ENCODE measurements at places on chromosomes 5 and 9.

DNA sequence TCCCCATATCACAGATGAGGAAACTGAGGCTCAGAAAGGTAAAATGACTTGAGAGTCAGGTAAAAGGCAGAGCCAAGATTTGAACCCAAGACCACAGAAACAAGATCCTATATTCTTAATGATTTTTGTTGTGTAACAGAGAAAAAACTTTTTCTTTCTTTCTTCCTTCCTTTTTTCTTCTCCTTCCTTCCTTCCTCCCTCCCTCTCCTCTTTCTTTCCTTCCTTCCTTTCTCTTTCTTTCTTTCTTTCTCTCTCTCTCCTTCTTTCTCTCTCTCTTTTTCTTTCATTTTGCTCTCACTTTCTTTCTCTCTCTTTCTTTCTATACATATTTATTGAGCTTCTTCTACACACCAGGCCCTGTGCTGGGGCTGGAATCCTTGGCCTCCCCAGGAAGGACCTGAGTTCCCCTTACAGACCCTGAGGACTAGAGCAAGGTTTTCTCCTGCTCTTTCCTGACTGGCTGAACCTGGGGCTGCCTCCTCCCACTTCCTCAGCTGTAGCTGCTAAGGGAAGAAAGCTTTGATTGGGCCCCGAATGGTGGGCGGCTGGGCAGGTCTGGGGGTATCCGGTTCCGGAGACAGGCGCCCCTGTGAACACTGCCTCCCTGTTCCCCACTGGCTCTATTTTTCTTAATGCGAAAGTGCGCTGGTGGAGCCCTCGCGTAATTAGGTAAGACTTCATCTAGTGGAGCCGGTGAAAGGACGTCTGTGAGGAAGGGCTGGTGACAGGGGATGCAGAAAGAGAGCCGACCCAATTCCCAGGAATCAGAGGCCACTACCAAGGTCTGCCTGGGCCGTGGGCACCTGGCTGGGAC is 27.4 kb upstream of the KIF12 start:
- no peak for DNase-seq

DNA sequence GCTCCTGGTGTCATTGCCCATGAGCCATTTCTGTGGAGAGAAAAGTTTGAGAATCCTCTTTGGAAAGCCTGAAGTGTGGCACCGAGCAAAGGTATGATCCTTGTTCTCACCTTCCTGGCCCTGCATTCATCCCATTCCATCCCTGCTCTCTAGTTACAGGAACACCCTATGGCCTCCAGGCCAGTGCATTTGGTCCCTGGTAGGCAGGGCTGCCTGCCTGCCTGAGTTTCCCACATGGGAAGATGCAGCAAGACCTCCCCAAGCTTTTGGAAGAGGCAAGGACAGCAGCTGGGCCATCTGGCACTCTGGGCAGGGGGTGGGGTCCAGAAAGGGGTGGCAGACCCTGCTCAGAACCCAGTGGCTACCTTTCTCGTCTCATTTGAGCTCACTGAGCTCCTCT is 24.5 kb downstream of the IGIP start:
- DNase-seq = no peak

DNA sequence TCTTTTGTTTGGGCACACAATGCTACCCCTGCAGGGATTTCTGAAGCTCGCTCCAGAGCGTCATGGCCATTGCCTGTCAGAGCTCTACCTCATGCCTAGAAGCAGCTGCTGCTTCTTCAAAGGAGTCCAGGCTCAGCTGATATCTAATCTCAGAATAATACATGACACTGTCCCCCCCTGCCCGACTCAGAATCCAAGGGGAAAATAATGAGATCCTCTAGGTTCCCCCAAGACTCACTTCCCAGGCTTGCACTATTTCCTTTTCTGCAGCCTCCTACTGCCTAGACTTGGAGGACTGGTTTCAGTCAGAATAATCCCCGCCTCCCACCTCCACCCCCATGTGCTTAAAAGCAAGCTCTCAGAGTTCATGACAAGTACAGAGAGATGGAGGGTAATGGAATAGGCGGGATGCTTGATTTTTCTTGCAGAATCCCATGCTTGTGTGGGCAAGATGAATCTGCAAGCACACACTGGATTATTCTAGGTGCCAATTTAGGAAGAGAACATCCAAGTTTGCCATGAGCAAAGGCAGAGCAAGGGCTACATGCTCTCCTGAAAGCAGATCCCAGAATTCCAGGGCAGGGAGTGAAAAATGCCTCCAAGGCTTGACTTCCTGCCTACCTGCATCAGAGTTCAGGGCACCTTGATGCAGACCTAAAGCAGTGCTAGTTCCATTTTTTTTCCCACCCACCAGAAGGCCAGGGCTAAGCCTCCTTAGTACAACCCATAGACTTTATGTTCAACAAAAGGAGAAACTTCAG is 97.4 kb upstream of the IFNK start:
- DNase-seq = no peak

- DNase-seq = peak; percentile 68
These were observed 26.2 kb downstream of the TCF7 start for GRCh38 chr5:134140530-134141201.

GRCh38 chr9:38694676-38695075 is 25.3 kb downstream of the FAM240B start:
- DNase-seq = no peak

DNA sequence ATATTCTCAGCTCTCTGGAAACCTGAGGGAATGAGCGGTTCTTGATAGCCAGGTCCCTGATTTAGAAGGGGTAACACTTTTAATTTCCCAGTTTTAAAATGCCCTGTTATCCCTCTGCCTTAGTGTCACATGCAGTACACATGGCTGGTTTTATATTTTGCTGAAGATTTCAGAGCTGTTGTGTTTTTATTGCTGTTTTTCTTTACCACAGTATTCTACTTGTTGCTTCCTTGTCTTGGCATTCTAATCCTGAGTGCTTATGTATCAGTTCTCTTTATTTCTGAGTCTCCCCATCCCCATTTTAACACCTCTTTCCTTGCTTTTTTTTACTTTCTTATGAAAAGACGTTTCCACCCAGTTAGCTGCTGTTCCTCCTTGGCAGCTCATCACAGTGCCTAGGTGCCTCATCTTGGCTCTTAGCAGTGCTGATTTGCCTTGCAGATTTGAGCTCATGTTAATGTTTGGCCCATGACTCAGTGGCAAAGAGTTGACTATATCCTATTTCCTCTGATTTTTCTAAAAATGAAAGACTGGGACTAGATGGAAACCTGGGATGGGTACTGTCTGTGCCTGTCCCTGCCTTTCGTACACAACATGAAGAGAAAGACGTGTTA is 3.7 kb downstream of the MTRR start:
- DNase-seq = no peak

DNA sequence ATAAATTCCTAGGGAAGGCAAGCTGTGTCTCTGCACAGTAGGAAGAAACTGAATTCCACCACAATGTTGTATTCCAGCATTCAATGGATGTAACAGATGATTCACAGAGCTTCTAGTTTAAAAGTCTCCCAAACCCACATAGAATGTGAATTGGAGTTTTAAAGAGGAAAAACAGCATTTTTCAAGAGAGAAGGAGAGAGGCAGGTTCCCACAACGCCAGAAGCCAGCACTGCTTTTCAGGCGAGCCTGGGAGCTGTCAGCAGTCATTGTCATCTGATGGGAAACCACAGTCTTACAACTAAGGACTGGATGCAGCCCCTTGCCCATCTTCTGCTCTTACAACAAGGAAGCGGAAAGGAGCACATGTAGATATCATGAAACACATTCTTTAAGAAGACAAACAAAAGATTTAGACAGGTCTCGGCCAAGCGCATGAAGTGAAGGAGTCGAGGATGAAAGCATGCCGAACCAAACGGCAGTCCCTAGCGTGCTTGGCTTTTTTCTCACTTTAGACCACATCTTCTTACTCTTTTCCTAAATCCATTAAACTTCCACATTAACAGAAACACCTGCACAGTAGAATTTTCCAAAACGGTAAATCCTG is 638 bp downstream of the DIRAS2 start:
- DNase-seq = no peak

DNA sequence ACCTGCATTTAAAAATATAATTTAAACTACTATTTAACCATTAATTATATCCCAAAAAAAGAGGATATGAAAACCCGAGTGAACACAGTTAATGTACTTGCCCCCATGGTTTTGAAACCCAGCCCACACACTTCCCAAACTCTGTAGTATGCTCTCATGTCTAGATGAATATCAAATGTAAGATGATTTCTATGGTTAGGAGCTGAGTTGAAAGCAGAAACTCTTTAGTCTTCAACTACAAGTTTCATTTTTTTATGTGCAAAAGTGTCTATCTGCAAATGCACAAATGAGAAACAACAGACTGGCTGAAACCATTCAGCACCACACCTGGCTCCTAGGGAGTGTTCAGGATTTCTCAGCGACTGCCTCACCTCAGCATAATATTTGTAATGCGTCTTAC is 183.3 kb downstream of the SEMA5A start:
- no peak for DNase-seq

DNA sequence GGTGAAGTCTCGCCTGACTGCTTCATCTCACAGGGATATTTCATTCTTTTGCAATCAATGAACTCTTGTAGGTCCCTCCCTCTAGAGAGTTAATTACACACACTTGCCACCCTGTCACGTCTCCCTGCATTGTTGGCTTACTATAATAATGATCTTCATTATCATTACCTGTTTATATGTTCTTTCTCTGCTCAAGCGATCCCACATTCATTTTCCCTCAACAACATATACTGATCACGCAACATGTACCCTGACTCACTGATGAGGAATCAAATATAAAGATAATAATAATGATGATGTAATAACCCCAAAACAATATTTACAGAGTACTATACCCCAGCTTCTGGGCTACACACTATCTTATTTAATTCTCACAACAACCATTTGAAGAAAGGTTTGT is 88.5 kb downstream of the FEM1C start:
- DNase-seq = no peak

- no peak for DNase-seq
These were observed 30.0 kb upstream of the ADRA1B start for GRCh38 chr5:159886296-159886695.

GRCh38 chr5:17224858-17225511 is 7.6 kb downstream of the BASP1 start:
- DNase-seq = no peak

DNA sequence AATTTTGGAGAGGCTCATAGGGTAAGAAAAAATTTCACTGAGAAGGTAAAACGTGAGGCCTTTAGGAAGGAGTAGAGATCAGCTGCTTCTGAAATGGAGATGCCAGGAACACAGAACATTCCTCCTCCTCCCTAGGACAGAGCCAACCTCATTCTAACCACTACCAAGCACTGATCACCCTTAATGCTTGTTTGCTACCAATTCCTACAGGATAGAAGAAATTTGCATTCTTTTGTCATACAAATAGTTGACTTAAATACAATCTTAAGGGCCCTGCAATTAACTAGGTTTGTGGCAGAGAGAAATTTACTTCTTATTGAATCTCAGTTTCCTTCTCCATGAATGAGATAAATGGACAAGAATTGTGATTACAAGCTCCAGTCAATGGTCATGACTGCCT is 780.2 kb upstream of the WWC1 start:
- no peak for DNase-seq

GRCh38 chr5:171149333-171149732 is 159.7 kb upstream of the TLX3 start:
- no peak for DNase-seq

- DNase-seq = no peak
These were observed 2.0 kb upstream of the RNU6ATAC start for GRCh38 chr9:134166374-134166773.

DNA sequence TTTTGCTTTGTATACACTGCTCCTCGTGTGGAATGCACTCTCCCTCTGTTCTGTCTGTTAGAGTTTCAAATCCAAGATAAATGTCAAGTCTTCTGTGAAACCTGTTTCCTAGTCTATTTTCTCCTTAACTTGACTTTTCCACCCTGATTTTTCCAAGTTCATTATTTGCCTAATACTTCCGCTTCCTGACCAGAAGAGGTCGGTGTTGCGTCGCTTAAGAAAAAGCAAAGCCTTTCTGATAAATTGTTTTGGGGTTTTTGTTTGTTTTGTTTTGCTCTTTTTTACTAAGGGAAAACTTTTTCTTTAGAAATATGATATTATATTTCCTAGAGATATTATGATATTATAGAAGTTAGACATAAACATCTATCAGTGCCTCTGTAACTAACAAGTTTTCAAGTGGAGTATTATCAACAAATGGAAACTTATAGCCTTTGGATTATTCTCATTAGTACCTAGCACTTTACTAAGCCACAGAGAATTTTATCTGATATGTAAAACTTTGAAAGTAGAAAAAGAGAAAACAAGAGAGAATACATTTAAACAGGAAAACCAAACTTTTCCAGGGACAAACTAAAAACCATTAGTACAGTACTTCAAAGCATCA is 55.8 kb downstream of the PHAX start:
- DNase-seq = peak; percentile 38

- no peak for DNase-seq
These were observed 128.7 kb downstream of the SPOCK1 start for GRCh38 chr5:137370096-137371071.

DNA sequence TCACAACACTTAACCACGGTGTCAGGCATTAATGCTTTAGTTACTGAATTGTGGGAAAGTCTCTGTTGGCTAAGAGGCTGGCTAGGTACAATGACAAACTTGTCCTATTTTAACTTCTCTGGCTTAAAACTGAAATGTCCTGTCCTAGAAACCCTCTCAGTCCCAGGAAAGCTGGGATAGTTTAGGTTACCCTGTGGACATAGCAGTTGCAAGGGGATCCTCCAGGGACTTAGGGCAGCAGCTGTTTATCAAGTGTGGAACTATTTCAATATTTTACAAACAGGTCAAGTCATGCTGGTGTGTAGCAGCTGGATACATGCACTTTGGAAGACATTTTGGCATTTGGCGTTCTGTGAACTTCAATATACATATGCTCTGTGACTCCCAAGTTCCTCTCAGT is 95.0 kb upstream of the ARRDC3 start:
- DNase-seq = no peak

DNA sequence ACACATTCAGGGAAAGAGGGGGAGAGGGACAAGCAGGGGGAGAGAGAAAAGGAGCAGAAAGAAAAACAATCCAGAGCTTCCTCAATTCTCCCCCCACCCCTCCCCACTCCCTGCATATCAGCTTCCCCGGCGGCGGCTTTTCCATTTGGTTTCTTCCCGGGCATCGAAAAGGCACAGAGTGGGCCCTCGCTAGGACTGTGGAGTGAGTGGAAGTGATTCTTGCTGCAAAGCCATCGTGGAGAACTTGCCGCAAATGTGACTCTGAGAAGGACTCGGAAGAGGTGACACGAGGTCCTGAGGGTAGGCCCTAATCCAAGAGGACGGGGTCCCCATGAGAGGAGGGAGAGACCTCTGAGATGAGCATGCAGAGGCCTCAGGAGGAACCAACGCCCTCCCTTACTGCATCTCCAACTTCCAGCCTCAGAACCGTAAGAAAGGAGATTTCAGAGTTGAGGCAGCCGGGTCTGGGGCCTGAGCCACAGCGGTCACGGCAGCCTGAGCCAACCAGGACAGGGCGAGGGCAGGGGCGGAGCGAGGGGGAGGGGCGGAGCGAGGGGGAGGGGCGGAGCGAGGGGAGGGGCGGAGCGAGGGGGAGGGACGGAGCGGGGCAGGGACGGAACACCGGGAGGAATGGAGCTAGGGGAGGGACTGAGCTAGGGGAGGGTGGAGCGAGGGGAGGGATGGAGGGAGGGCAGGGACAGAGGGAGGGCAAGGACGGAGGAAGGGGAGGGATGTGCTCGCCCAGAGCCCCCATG is 21.2 kb upstream of the SARDH start:
- no peak for DNase-seq
